ENCODE measurements at places on chromosomes 4 and X.

DNA sequence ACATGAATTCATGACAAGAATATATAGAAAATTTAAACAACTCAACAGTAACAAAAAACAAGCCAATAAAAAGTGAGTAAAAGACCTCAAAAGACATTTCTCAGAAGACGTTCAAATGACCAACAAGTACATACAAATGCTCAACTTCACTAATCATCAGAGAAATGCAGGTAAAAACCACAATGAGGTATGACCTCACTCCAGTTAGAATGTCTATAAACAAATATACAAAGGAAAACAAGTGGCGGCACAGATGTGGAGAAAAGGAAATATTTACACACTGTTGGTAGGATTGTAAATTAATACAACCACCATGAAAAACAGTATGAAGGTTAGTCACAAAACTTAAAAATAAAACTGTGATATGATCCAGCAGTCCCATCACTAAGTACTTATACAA lies 1033.1 kb downstream of the RAPGEF2 start:
- no peak for DNase-seq

GRCh38 chr4:2741626-2742025 lies 14.5 kb downstream of the TNIP2 start:
- peak; percentile 59 for DNase-seq

- DNase-seq: no peak
These were observed 221.0 kb upstream of the GPRIN3 start for GRCh38 chr4:89528526-89529133.

- DNase-seq: no peak
These were observed 598.2 kb upstream of the BOD1L1 start for GRCh38 chr4:14225688-14226207.

DNA sequence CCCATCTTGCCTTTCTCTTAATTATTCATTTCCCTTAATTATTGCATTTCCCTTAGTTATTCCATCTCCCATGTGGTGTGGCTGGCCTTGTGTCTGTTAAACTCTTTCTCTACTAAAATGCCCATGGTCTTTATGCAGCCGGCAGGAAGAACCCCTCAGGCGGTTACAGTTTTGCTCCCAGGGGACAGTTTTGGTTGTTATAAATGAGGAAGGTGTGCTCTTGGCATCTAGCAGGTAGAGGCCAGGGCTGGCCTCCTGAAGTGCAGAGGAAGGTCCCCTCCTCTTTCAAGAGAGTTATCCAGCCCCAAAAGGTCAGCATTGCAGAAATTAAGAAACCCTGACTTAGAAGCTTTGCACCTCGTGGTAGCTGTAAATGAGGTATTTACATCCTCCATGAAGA lies 18.0 kb downstream of the TBL1X start:
- no peak for DNase-seq

GRCh38 chrX:39174241-39174771 lies 373.0 kb downstream of the MID1IP1 start:
- no peak for DNase-seq

Measured in iris pigment epithelial cell (primary cell).